ENCODE measurements at places on chromosomes 3 and 15.

GRCh38 chr3:120275618-120276017 lies 9.4 kb downstream of the GPR156 start:
- DNase-seq: no peak

DNA sequence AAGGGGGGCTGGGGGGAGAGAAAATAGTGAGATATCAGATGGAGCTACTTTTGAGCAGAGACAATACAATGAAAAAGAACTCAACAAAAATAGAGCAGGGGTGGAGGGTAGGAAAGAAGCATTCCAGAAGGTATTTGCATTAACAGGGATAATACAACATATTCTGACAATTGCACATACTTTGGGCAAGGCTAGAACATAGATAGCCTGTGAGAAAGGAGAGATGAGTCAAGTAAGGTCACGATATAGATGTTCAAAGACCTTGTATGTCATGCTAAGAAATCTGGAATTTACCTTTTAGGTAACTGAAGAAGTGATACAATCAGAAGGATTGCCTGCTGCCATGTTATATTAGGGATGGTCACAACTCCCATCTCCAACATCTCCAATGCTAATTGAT lies 155.2 kb downstream of the GSK3B start:
- DNase-seq: no peak

DNA sequence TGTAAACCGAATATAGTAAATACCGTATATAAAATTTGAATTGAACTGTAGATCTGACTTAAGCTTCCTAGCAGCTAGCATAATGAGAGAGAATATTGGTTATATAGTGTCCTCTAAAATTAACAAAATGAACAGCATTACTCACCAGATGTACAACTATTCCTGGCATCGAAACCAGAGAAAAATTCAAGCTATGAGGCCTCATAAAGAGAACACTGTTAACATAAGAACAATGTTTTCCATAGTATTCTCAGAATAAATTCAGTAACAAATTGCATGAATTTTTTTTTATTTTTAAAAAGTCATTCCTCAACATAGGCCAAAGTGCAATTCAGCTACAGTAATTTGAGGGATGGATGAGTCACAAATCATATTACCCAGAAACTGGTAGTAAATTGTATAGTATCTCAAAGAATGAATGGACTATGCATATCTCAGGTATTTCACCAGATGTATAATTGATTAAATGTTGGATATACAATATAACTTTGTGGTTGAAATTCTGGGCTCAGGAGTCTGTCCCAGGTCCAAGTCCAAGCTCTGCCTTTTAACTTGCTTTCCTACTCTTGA lies 5.0 kb downstream of the TMEM207 start:
- DNase-seq: no peak

DNA sequence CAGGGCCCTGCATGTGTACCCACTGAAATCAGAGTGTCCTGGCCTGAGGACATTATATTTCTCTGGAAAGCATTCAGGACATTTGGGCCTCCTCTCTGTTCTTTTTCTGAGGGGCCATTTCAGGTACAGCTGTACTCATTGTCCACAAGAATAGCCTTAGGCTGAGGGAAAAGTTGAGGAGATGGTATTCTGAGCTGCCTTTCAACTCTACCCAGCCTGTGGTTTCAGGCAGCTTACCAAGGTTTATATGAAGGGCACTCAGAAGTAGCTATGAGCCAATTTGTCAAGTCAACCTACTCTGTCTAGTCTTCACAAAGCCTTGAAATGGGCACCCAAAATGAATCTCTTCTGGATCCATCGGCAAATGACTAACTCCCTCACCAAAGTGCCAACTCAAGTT lies 9.4 kb downstream of the ATP13A4 start:
- no peak for DNase-seq
